ENCODE measurements at places on chromosomes 16 and 17.
A peak's percentile ranks its signal among the peaks of the same experiment; 100 is the strongest.

- DNase-seq, result peak; percentile 91
These were observed 72.4 kb downstream of the CES1 start for GRCh38 chr16:55760310-55761001.

DNA sequence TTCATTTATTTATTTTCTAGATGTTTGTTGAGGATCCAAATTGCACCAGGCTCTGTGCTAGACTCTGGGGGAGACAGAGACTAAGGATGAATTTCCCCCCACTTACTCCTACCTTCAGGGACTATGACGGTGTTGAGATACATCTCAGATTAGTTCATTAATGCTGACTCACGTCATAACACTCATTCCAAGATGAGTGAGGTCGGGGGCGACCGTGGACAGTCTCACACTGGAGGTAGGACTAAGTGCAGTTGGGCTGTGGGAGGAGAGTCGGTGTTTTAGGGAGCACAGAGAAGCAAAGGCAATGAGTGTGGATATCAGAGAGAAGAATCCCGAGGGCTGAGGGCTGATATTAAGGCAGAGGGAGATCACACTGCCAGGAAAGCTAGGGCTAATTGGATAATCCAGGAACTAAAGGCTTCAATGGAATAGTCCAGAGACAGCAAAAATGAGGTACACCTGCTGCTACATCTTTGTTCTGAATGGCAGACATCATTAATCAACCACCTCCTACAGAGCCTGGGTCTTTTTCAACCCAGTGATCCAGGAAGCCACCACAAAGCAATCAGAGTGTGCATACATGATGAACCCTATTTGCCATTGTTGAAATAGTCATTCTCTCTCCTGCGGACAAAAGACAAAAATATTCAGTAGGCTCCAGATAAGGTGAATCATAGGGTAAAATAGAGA is 38.6 kb upstream of the CACNG4 start:
- no peak for DNase-seq

- DNase-seq, result no peak
These were observed 435.3 kb downstream of the HAPSTR1 start for GRCh38 chr16:9526791-9527190.

DNA sequence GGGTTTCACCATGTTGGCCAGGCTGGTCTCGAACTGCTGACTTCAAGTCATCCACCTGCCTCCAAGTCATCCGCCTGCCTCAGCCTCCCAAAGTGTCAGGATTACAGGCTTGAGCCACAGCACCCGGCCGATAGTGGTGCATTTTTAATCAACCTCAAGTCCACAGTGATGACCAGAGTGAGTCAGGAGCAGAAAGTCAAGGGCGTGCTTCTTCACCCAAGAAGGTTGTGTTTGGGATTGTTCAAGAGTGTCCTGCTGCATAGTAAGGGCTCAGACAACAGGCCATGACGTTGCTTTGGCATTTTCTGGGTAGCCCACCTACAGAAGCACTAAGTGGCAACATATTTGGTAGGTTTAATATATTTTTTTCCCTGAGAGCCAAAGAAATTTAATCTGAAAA is 108.3 kb upstream of the FAM20A start:
- DNase-seq, result no peak

DNA sequence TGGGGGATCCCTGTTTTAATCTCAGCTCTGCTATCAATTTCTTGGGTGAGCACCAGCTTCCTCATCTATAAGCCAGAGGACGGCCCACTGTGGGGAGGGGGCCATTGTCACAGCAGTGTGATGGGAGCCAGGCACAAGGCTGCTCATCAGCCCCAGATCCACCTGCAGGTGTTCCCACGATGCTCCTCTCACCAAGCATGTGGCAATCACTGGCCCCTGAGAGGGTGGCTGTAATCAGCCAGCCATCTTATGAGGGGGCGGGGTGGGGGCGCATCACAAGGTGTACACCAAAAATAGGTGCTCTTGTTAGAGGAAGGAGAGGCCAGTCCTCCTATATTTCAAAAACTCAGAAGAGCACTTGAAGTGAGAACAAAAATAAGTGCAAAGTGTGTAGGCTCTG is 31.2 kb downstream of the HNF1B start:
- no peak for DNase-seq

DNA sequence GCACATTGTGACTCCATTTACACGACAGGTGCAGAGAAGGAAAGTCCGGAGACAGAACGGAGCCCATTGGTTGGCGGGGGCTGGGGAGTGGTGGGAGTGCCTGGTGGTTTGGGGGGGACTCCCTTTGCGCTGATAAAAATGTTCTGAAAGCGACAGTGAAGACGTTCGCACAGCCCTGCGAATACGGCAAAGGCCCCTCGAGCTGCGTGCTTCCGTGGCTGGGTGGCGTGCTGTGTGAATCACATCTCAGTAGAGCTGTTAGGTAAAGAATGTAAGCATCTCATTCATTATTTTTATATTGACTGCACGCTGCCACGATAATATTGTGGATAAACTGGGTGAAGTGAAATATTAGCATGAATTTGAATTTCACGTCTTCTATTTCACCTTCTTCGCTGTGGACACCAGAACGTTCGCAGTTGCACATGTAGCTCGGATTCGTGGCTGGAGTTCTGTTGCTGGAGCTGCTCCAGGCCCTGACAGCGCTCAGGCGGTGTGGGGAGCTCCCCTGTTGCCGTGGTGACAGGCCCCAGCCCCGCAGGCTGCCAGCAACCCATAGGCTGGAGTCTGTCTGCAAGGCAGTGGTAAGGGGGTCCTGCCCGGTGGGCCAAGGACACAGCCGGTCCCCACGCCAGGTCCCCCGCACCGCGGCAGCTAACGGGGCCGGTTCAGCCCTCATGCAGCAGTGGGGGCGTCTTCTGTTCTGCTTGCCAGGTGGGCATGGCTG is 44.6 kb downstream of the SOX8 start:
- no peak for DNase-seq

DNA sequence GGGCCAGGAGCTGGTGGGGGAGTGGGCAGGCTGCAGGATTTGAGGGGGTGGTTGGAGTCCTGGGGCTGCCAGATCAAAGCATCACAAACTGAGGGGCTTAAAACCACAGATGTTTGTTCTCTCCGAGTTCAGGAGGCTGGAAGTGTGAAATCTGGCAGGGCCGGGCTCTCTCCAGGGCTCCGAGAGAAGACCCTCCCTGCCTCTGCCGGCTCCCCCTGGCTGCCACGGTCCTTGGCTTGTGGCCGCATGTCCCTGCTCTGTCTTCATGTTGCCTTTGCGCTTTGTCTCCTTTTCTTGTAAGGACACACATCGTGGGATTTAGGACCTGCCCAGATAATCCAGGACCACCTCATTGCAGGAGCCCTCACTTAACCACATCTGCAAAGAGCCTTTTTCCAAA is 139.8 kb upstream of the GSE1 start:
- no peak for DNase-seq

GRCh38 chr17:6548578-6549330 is 7.6 kb downstream of the PITPNM3 start:
- DNase-seq, result no peak

GRCh38 chr17:65627108-65627507 is 65.7 kb upstream of the AXIN2 start:
- no peak for DNase-seq

DNA sequence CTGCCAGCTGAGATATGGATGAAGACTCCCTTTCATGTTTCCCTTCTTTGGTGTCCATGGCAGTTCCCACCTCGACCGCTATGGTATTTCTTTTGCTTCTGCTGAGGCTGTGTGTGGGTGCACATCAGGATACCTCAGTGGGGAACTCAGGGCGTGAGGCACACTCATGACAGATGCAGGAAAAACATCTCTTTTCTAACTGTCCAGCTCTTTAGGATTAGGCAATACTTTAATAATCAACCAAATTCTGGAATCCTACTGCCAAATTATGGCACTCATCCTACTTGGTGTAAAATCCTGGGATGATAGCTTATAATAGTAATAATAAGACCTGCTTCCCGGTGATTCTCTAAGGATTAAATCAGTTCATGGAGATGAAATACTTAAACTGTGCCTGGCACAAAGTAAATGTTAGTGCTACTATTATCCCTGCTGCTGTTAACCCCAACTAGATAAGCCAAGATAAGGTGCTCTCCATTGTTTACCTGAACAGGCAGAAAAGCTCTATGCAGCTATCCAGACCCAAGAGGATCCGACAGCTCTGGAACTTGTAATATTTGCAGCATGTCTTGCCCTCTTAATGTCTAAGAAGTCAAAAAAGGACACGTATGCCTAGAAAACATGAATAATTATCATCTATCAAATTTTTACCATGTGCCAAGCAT is 543.3 kb downstream of the WWOX start:
- DNase-seq, result no peak

DNA sequence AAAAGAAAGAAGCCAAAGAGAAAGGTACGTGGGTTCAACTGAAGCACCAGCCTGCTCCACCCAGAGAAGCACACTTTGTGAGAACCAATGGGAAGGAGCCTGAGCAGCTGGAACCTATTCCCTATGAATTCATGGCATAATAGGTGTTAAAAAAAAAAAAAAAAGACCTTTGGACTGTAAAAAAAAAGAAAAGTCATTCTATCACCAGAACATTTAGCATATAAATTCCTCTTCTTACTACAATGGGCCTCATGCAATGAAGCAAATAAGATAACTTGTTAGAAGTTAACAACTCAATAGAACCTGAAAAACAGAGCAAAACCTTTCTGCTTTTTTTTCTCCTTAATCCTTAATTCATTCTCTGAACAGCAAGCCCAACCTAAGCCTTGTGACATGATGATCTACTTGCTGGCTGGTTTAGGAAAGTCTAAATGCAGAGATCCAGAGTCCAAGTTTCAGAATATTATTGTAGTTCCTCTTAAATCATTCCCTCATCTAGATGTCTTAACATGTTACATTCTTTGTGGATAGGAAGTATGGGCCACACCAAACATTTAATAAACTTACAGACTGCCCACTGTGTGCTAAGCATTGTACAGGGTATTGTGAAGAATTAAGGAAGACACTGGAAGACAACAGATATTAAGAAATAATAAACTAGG is 45.4 kb downstream of the BRCA1 start:
- DNase-seq, result no peak

- DNase-seq, result no peak
These were observed 54.4 kb downstream of the SCNN1G start for GRCh38 chr16:23236983-23237382.

DNA sequence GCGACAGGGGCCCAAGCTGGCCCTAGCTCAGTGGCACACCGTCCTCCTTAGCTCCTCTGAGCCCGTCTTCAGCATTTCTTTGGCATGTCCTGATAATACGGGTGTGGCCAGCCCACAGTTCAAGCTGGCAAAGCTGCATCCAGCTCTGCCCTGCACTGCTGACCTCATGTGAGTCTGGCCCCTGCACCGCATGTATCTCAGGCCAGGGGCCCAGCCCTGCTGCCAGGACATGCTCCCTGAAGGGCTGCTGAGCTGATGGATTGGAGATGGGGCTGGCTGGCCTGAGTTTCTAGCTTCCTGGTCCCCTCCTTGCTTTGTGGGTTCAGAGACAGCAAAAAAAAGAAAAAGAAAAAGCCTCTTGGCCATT is 2.4 kb downstream of the DOC2B start:
- DNase-seq, result no peak

- DNase-seq, result no peak
These were observed 23.1 kb upstream of the TMEM97 start for GRCh38 chr17:28295677-28296578.

DNA sequence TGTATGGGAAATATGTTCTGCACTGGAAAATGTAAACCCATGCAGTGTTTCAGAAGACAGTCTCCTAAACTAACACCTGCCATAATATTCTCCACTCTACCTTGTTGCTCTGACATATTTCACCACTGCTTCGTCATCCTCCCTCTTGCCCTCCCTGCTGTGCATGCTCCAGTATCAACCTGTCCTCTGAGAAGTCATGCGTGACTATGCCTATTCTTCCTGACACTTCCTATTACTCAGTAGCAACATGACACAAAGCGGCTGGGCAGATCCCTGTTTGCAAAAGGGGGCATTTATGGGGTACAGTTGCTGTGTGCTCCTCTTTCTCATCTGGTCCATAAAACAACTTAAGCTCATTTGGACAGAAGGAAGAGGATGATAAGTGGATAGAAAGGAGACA is 805.6 kb upstream of the EEF2KMT start:
- DNase-seq, result no peak

- no peak for DNase-seq
These were observed 527 bp upstream of the CHAD start for GRCh38 chr17:50469208-50469605.

DNA sequence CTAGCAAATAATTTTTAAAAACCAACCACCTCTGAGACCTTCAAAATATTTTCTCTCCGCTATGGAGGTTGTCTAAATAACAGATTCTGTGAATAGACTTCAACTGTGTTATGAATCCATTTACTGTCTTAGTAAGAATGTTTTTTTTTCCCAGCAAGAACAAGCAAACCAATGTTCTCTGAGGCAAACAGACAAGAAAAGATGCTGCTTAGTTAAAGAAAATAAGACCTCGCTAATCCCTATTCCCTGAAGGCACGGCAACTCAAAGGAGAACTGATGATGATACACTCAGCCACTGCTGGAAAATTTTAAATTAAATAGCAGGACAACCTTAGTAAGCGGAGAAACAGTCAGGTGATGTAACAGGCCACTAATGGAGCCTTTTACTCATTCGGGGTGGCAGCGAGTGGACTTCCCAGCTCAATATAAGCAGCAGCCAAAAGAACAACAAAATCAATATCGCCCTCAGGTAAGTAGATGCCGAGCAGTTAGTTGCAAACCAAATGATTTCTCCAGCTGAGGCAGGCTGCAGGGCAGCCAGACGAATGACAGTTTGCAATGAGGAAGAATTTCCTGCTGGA is 81.8 kb downstream of the CPPED1 start:
- no peak for DNase-seq

GRCh38 chr17:50053654-50053960 is 2.3 kb upstream of the ITGA3 start:
- DNase-seq, result no peak

- DNase-seq, result no peak
These were observed 2.1 kb downstream of the MFAP4 start for GRCh38 chr17:19384723-19385391.

DNA sequence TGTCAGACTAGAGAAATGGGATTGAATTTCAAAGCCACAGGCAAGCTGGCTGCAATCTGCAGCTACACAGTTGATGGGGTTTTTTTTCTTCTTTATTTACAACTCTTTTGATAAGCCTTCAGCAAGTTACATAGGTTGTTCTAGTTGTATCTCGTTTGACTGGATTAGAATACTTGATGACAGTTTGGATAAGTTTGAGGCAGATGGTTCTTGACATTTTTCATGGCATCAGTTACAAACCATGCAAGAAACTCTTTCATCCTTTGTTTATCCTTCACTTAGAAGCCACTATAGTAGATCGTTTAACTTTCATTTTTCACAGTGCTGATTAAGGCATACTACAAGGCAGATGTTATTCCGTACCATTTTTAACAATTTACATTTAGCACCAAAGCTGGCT is 238.9 kb downstream of the TOX3 start:
- DNase-seq, result no peak
